ENCODE measurements at places on chromosomes 7 and 10.
A peak's percentile ranks its signal among the peaks of the same experiment; 100 is the strongest.

DNA sequence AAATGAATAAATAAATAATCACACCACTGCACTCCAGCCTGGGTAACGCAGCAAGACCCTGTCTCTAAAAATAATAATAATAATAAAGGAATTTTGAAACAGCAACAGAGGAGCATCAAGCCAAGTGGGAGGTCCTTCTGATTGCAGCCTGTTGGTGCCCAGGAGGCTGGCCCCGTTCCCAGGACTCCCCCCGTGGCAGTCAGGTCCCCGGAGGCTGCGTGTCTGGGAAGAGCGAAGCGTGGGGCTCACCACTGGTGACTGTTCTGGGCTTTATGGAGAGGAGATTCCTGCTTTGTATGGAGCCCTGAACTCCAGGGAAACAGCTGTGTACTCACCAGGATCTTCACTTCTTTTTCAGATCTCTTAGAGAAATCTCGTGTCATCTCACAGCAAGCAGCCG is 19.3 kb upstream of the MYH16 start:
- no peak for DNase-seq

- no peak for DNase-seq
These were observed 59.4 kb downstream of the CDK14 start for GRCh38 chr7:90655566-90655965.

- DNase-seq, result no peak
These were observed 17.4 kb upstream of the SPOCK2 start for GRCh38 chr10:72105710-72106109.

DNA sequence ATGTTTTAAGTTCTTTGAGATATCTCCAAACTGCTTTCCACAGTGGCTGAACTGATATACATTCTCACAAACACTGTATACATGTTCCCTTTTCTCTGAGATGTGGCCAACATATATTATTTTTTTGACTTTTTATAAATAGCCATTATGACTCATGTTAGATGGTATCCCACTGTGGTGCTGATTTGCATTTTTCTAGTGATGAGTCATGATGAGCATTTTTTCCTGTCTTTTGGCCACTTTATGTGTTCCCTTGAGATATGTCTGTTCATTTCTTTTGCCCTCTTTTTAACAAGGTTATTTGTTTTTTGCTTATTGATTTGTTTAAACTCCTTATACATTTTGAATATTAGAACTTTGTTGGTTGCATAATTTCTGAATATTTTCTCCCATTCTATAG is 1055.1 kb downstream of the NXPH1 start:
- no peak for DNase-seq

- DNase-seq, result no peak
These were observed 34.3 kb downstream of the SGPL1 start for GRCh38 chr10:70850097-70850496.

- DNase-seq, result no peak
These were observed 225.7 kb downstream of the VTI1A start for GRCh38 chr10:112672706-112673105.

GRCh38 chr10:50968386-50969091 is 83.1 kb upstream of the A1CF start:
- no peak for DNase-seq

DNA sequence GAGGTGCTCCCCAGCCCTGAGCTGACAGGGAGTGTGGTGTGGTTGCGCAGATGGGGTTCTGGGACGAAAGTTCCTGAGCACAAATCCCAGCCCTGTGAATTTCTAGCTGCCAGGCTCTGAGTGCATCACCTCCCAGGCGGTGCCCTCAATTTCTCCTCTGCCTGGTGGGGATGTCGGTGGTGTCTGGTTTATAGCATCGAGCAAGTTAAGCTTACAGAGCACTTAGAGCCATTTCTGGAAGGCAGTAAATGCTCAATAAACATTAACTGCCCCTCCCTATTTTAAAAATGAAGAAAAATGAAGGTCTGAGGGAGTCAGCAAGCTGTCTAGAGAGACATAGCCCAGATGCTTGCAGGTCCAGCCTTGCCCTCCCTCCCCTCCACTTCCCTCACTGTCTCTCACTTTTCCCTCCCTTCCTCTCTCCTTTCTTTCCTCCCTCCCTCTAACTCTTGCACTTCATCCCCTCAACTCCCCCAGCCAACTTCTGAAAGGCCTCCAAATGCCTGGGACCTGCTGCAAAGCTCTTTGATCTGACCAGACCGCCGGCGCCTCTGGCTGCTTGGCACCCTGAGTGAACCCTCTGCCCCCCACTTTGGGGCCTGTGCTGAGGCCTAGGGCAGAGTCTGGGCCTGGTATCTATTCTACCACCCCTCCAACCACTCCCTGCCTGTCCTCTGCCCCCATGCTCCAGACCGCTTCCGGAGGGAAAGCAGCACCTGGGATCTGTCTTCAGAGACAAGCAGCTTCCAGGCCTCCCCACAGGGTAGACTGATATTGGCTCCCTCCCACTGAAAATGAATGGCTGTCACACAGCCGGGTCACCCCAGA is 438.3 kb downstream of the RPS24 start:
- DNase-seq, result no peak

DNA sequence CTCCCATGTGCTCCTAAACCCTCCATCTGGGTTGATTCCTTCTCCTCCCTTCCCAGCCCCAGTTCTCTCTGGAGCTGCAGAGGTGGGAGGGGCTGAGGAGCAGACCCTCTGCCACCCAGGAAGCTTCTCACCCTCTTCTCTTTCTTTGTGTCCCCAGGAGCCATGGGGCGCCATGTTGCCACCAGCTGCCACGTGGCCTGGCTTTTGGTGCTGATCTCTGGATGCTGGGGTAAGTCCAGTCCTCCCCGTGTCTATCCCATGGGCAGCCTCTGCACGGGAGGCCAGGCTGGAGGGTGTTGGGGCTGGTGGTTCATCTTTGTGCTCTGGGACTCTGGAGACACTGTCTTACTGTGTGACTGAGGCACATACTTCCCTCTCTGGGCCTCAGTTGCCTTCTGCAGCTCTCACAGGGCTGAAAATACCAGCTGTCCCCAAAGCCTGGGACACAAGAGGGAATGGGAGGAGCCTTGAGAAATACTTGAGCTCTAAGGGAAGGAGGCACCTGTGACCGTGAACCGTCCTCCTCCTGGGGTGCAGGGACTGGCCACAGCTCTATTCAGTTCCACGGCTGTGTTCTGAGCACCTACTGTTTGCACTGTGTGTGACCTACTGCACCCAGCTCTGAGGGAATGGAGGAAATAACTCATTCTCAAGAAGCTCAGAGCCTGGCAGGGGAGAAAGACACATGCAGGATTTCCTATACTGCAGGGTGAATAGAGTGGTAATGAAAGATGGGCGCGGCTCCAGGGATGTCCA is 43.1 kb downstream of the CDH23 start:
- DNase-seq, result no peak

DNA sequence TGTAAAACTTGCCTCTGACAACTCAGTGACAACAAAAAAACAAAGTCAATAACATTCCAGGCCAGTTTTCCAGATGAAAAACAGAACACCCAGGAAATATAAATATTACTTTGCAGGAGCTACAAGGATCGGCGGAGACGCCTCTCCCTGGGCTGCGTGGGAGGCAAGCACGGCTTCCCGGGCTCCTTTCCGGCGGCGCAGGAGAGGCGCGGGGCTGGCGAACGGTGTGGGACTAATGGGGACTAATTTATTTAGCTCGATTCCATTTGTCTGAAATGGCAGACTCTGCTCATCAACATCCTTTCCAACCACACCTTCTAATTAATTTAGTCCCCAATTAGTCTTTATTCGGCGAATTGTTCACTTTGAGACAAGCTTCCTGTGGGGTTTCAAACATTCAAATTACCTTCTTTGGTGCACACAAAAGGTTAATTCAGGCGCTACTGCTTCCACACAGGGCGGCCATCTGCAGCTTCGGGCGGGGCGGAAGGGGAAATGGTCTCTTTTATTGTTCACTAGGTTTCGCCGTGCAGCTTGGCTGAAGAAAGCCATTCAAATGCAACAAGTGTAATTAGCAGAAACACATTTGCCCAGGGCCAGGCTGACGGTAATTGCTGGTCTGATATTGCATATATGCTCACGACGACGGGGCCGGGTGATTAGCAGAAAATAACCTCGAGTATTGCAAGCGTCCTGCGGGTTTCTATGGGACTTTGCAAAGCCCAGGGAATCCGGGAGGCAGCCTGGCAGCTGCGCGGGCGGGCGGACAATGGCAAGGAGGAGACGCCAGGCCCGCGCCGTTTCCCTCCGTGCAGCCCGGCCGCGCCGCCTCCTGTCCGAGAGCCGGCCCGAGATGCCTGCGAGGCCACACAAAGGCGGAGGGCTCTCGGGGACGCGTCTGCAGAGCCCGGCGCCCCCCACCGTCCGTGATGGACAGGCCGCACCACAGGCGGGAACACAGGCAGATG is 270.1 kb downstream of the PTPRN2 start:
- no peak for DNase-seq

DNA sequence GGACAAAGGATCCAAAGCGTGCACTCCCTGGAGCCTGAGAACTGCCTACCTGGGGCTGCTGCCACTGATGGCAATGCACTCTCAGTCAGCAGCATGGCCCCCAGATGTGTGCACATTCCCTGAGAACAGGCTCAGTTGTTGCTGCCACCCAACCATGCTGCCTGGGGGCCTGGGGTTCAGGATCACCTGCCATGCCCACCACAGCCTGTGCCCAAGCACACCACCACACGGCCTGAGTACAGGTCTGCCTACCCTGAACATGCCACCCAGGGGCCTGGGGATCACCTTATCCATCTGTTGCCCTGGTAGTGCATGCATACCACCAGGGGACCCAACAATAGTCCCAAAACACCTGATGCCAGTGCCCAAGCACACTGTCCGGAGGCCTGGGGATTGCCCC is 1174.5 kb downstream of the SORCS1 start:
- DNase-seq, result no peak

GRCh38 chr7:25624833-25625232 is 396.5 kb upstream of the NPVF start:
- no peak for DNase-seq

- no peak for DNase-seq
These were observed 412.8 kb upstream of the GALNT17 start for GRCh38 chr7:70719125-70719524.

- no peak for DNase-seq
These were observed 98.3 kb downstream of the MKLN1 start for GRCh38 chr7:131425992-131426391.

- no peak for DNase-seq
These were observed 7.9 kb downstream of the CPED1 start for GRCh38 chr7:120996333-120996987.

GRCh38 chr10:100670828-100671479 is 74.4 kb upstream of the PAX2 start:
- DNase-seq, result peak; percentile 64

- DNase-seq, result no peak
These were observed 262.2 kb downstream of the KIF20B start for GRCh38 chr10:89963451-89964102.

- peak; percentile 50 for DNase-seq
These were observed at the start of gene IL2RA for GRCh38 chr10:6062101-6062771. TSS of gene IL2RA (minus strand) at chr10:6062367. CDS start at chr10:6062151, 216 bp downstream.

- no peak for DNase-seq
These were observed 27.4 kb upstream of the PSAP start for GRCh38 chr10:71878327-71879034.

DNA sequence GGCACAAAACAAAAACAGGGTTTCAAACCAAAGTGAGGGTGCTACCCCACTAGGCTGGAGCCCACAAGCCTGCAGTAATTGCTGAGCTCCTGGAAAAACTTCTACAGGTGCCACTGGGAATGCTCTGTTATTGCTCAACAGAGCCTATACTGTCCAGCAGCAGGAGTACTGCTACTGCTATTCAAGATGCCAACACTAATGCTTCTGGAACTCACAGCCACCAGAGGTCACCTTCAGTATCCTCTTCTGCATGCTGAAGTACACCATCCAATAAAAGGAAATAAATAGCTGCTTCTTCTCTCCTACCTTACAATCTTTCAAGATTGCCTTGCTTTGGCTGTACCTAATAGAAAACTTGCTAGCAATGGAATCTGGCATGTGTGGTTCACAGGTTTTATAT is 222.0 kb downstream of the LRRN3 start:
- DNase-seq, result no peak

DNA sequence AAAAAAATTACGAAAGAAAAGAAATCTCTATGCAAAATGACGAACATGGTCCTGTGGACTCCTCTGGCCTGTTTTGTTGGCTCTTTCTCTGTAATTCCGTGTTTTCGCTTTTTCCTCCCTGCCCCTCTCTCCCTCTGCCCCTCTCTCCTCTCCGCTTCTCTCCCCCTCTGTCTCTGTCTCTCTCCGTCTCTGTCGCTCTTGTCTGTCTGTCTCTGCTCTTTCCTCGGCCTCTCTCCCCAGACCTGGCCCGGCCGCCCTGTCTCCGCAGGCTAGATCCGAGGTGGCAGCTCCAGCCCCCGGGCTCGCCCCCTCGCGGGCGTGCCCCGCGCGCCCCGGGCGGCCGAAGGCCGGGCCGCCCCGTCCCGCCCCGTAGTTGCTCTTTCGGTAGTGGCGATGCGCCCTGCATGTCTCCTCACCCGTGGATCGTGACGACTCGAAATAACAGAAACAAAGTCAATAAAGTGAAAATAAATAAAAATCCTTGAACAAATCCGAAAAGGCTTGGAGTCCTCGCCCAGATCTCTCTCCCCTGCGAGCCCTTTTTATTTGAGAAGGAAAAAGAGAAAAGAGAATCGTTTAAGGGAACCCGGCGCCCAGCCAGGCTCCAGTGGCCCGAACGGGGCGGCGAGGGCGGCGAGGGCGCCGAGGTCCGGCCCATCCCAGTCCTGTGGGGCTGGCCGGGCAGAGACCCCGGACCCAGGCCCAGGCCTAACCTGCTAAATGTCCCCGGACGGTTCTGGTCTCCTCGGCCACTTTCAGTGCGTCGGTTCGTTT is 83.5 kb upstream of the SLF2 start:
- peak; percentile 20 for DNase-seq

DNA sequence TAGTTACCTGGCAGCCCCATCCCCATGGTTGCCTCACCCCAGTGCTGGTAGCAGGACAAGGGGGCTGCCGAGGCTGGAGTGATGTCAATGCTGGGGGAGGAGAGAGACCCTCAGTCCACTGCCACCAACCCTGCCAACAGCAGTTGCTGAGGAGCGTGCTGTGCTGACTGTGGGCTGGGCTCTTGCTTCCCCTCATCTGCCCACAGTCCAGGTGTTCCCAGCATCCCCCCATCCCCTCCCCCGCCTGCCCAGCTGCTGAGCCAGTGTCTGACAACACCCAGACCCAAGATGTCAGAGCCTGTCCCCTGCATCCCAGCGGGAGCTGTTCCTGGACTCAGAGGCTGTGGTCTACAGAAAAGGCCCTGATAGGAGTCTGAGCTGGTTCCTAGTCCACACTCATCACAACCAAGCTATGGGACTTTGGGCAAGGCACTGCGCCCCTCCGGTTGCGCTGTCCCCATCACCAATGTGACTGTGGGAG is 14.6 kb upstream of the PSAP start:
- DNase-seq, result no peak

Data from CD8-positive, alpha-beta T cell (primary cell).